Inflammatory macrophage treated with lipopolysaccharide for 1 hour (primary cell): ENCODE measurements at places on chromosomes 2 and 18.

DNA sequence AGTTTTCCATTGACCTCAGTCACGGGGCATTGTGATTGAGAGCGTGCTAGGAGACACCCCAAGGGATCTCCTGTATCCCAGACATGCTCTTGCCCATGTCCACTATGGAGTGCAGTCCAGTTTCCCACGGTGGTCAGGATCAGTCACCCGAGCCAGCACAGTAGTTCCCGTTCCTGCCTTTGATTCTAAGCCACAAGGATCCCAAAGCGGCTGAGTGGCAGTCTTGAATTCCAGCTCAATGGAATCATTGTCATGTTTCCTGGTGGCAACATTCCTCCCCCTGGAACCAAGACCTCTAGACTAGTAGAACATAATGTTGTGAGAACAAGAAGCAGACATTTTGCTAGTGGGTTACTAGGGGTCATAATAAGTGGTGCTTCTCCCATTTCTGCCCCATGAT lies 154.3 kb downstream of the SEPTIN10 start:
- no peak for DNase-seq

- DNase-seq: no peak
Measured at GRCh38 chr2:233497692-233498091, 68.9 kb downstream of the USP40 start.

- no peak for DNase-seq
Measured at GRCh38 chr2:38215522-38215921, 139.6 kb upstream of the CYP1B1 start.

DNA sequence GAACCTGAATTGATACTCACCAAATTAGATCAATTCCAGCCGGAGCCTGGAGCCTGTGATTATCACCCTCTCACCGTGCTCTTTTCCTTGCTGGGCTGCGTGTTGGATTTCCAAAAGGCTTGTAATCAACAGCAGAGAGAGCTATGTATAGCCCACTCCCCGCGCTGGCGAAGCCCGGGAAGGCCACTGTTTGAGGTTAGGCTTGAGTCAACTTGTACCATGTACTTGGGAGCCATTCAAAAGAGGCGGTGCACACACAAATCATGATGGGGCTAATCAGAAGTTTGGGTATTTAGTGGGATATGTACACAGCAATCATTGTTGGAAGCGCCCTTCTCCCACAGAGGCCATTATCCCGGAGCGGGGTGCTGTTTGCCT lies 151.6 kb downstream of the GLI2 start:
- no peak for DNase-seq

GRCh38 chr2:76427452-76427851 lies 716.7 kb upstream of the GCFC2 start:
- no peak for DNase-seq

DNA sequence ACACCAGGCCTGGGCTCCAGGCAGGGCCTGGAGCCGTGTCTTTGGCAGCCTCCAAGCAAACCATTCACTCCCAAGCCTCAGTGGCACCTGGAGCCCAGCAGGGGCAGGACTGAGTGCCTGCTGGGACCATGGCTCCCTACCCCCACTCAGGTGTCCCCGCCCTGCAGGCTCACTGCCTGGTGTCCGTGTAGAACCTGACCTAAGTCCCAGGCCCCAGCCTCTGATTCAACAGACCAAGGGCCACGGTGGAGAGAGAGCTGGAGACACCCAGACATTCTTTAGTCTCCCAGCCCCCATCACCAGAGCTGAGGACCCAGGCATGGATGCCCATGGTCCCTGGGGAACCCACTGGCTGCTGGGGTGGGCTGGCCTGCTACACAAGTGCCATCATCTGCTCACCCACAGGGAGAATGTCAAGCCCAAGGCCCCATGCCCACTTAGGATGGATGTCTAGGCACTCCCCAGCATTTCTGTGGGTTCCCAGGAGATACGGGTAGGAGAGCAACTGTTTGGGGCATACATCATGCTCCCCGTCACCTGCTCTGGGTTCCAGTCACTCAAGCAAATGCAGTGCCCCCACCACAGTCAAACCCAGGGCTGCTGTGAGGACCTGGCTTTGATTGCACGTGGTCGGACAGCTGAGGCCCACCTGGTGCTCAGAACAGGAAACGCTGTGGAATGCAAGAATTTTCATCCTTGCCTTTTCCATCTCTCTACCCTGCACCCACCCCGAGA lies 42.9 kb upstream of the ATG16L1 start:
- DNase-seq: no peak

DNA sequence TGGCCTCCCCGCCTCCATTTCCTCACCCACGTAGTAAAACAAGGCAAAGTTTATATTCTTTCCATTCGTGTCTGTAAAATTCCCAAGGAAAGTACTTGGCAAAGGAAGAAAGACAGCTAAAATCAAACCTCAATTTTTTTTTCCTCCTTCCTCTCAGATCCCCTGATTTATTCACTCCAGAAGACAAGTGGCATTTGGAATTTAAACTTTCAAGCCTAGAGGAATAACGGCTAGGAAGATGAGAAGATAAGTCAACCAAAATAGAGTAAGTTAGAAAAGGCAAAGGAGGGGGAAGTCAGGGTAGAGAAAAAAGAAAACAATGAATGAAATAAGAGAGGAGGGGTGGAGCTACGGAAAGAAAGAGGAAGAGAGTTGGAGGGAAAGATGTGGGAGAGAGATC lies 198.9 kb upstream of the PIK3C3 start:
- no peak for DNase-seq

- DNase-seq: no peak
Measured at GRCh38 chr2:81481994-81482368, 1177.4 kb upstream of the LRRTM1 start.

- no peak for DNase-seq
Measured at GRCh38 chr18:25223211-25223610, 128.8 kb downstream of the ZNF521 start.

DNA sequence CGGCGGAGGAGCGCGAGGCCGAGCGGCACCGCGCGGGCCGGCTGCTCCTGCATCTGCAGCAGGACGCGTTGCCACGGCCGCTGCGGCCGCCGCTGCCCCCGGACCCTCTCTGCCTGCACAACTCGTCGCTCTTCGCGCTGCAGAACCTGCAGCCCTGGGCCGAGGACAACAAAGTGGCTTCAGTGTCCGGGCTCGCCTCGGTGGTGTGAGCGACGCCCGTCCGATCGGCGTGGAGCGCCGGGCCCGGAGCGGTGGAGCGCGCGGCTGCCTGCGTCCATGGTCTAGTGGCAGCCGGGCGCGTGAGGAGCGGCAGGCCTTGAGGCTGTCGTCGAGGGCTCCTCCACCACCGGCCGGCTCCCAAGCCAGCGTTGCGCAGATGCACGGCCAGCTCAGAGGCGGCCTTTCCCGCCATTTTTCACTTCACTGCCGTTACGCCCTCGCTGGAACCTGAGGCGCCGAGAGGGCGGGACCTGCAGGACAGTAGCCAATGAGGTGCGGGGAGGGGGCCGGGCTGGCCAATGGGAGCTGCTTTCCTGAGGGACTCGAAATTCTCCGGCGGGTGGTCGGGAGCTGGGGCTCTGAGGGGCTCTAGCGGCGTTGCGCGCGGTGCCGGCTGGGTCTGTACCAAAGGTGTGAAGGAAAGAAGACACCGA lies 1.9 kb downstream of the TLX2 start:
- peak; percentile 68 for DNase-seq
